ENCODE measurements at places on chromosomes 13 and 19.
A peak's percentile ranks its signal among the peaks of the same experiment; 100 is the strongest.

GRCh38 chr13:70708775-70709174, 600.5 kb upstream of the KLHL1 start:
- DNase-seq = no peak

DNA sequence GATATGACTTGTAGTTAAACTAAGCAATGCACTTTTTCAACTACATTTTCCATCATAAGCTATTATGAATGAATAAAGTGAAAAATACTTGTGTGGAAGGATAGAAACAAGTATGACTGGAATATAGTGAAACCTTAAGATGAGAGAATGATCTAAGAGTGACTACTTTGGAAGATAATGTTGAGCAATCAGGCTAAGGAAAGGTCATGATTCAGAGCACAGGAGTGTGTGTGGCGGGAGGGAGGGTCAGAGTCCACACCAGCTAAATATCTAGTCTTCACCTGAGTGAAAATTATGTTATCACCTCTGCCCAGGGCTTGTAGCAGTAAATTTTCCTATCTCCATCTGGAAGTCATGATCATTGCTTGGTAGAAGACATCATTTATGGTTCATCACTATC, 833.4 kb upstream of the ATXN8OS start:
- DNase-seq = no peak

DNA sequence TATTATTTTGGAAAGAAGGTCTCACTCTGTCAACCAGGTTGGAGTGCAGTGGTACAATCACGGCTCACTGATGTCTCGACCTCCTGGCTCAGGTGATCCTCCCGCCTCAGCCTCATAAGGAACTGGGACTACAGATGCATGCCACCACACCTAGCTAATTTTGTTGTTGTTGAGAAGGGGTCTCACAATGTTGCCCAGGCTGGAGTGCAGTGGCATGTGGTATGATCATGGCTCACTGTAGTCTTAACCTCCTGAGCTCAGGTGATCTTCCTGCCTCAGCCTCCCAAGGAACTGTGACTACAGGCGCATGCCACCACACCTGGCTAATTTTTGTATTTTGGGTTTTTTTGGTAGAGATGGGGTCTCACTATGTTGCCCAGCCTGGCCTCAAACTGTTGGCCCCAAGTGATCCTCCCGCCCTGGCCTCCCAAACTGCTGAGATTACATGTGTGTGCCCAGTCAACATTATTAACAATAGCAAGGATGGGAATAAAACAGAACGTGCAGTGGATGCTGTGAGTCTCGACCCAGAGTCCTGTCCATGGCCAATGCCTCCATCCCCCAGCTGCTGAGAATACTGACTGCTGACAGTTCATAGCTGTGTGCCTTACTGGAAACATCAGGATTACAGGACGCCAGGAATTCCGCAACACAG, 5.4 kb upstream of the MBD3L3 start:
- DNase-seq = no peak

DNA sequence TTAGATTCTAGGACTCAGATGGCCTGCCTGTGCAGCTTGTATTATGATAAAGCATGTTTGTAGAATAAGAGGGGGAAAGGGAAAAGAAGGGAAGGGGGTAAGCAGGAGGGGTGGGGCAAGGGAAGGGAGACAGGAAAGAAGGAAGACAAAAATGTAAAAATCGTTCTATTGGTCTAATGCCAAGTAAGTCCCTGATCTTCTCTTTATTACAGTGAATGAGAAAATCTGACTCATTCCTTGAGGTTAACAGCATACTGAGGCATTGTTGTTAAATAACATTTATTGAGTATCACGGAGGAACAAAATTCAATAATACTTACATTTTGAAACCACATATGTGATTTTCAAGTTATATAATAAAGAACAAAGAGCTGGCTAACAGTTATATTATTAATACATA, 1534.7 kb downstream of the OLFM4 start:
- no peak for DNase-seq

GRCh38 chr19:18502638-18503294, 19.1 kb downstream of the ELL start:
- no peak for DNase-seq

- DNase-seq = no peak
Observed at GRCh38 chr13:67259208-67259607, 29.1 kb upstream of the PCDH9 start.

GRCh38 chr19:46660551-46661019, 397 bp downstream of the DACT3 start:
- no peak for DNase-seq

DNA sequence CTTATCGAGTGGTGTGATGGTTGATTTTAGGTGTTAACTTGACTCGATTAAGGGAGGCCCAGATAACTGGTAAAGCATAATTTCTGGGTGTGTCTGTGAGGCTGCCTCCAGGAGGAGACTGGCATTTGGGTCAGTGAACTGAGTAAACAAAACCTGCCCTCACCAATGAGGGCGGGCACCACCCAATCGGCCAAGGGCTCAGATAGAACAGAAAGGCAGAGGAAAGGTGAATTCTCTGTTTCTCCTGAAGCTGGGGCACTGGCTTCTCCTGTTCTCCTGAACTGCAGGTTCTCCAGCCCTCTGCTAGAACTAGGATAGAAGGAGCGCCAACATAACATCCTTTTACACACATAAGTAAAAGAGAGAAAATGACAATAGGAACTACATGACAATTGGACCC, 35.1 kb downstream of the ESD start:
- DNase-seq = no peak

- DNase-seq = no peak
Observed at GRCh38 chr13:21501686-21502085, 42.6 kb upstream of the ZDHHC20 start.

GRCh38 chr19:30381366-30381765, 9.2 kb downstream of the ZNF536 start:
- no peak for DNase-seq

DNA sequence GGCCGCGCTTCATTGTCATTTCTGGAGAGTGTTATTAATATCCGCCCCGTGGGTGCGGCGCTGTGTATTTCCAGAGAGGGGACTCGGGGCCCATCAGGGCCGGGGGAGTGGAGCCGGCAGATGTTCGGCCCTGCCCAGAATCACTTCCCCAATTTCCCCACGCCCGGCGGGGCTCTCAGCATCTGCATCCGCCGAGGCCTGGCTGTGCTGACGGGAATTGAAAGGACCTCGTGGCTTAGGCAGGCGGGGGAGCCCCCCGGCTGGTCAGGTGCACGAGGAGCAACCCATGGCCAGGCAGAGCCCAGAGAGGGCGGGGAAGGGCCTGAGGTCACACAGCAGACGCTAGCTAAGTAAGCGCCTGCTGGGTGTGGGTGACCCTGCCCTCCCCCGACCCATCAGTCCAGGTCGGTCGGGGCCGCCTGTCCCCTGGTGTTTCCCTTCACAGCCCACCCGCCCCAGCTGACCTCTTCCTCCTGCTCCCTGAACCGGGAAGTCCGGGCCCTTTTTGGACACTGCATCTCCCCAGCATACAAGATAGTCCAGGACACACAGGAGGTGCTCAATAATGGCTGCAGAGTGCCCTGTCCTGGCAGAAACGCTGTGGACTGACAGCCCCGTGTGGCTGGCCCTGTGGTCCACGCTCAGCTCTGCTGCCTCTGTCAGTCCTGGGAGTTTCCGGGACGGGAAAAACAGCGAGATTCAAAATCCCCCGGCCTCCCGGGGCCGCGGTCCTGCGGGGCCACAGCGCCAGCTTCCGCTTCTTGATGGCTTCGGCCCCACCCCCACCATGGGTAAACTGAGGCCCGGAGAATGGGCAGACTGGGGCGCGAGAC, 22.1 kb downstream of the ARID3A start:
- no peak for DNase-seq

- DNase-seq = peak; percentile 14
Observed at GRCh38 chr13:74372511-74372910, 238.3 kb upstream of the KLF12 start.

- DNase-seq = no peak
Observed at GRCh38 chr19:7610491-7611240, 15.0 kb downstream of the CAMSAP3 start.

GRCh38 chr19:38284422-38284821, 19.6 kb upstream of the C19orf33 start:
- no peak for DNase-seq
